ENCODE measurements at places on chromosomes 2 and 18. TPM values are rescaled to one million over a fixed set of nuclear protein-coding genes. Genes with fewer than 3 reads are reported as not detected.

AGXT gene
- total RNA-seq, result not detected

IL1A gene
- 9.4 TPM for total RNA-seq

ZNF532 gene
- 1.0 TPM for total RNA-seq

DNA sequence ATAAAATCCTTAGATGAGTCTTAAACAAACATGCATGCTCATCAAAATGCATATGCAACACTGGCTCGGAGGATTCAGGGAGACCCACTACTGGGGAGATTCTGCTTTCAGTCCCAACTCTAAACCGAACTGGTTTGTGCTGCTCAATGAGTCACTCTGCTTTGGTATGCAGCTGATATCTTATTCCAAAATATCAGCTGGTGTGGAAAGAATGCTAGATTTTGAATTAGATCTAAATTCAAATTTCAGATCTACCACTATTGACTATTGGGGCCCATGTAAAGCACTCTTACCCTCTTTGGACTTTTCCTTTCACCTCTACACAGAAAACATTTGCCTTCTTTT lies 39.2 kb upstream of the TTN start:
- DNase-seq, result no peak
- no peaks in the 10 kb centered on the region for H3K36me3 ChIP-seq
- H3K4me1 ChIP-seq, result no peaks in the 10 kb centered on the region
- H3K4me3 ChIP-seq, result no peak overlapping the region

DNA sequence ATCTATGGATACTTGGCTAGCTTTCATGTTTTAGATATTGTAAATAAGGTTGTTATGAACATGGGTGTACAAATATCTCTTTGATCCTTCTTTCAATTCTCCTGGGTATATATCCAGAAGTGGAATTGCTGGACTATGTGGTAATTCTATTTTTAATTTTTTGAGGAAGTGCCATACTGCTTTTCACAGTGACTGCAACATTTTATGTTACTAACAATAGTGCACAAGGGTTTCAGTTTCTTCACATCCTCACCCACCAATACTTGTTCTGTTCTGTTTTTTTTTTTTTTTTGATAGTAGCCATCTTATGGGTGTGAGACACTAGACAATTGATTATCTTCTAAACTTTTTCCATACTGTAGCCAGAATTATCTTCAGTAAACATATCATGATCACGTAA lies 17.3 kb upstream of the NEUROD1 start:
- no peak overlapping the region for H3K4me3 ChIP-seq
- DNase-seq, result no peak
- H3K27ac ChIP-seq, result no peak overlapping the region

GRCh38 chr2:107091163-107091864 lies 205.3 kb upstream of the ST6GAL2 start:
- no peak overlapping the region for H3K27ac ChIP-seq
- no peaks in the 10 kb centered on the region for H3K36me3 ChIP-seq
- no peak overlapping the region for H3K4me3 ChIP-seq
- no peaks in the 10 kb centered on the region for H3K27me3 ChIP-seq

DNA sequence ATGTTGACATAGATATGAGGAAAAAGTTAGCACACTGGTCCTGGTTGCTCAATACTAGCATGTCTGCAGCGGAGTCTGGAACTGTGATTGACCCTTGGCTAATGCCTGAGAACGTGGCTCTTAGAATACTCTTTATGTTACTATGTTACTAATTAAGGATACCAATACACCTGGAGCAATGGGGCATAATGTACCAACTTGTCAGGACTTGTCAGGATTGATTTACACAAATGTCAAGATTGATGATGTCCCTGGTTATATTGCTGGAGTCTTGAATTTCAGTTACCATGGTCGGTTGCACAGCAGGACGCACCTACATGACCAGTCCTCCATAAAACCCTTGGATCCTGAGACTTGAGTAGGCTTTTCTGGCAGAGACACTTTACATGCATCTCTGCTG lies 810.9 kb downstream of the CPS1 start:
- H3K27ac ChIP-seq, result no peak overlapping the region
- no peaks in the 10 kb centered on the region for H3K4me1 ChIP-seq
- DNase-seq, result no peak
- H3K4me3 ChIP-seq, result no peak overlapping the region
- no peaks in the 10 kb centered on the region for H3K27me3 ChIP-seq

PAX8 gene
- 0.45 TPM for total RNA-seq

DNA sequence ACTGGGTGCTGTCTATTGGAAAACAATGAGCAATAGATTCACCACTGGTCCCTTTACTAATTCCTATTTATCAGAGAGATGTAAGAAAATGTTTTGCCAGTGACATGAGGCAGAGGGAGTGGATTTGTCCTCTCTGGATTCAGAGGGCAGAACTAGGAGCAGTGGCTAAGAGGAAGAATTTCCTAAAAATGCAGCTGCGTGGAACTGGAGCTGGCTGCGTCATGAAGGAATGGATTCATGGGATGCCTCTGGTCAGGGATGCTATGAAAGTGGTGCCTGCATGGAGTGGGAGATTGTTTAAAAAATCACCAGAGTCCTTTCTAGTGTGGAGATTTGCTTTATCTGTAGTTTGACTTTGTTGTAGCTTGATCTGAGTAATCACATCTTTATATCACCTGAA lies 78.3 kb downstream of the ARHGEF33 start:
- no peaks in the 10 kb centered on the region for H3K36me3 ChIP-seq
- H3K4me3 ChIP-seq, result no peak overlapping the region
- H3K27ac ChIP-seq, result no peak overlapping the region
- H3K4me1 ChIP-seq, result no peaks in the 10 kb centered on the region
- DNase-seq, result no peak
- H3K27me3 ChIP-seq, result peaks cover 3% of the 10 kb centered on the region

MC2R gene
- total RNA-seq, result not detected

DNA sequence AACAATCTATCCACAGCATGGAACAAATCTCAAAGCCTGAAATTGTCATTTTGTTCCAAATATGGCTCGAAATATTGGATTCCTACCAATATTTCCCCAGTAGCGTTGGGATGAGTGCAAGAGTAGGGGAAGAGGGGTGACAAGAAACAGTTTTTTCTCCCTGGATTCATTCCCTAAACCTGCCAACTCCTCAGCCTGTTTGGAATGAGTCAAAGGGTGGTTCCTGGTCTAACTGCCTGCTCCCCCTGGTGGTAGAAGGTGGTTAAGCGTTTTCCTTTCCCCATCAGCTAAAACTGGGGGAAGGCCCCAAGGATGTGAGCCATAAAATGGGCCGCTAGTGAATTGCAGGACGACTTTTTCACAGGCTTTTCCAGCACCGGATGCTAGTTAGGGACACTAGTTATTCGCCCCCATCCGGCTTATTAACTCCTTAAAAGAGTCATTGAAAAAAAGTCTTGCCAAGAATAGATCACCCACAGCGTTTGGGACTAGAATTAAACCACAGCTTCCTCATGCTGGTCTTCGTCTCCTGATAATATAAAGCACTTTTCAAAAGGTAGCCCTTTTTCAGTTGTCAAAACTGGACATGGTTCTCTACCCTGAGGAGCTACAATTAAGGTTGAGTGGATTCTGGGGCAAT lies 72.5 kb downstream of the DHRS9 start:
- H3K27ac ChIP-seq, result no peak overlapping the region
- no peaks in the 10 kb centered on the region for H3K4me1 ChIP-seq
- no peak overlapping the region for H3K4me3 ChIP-seq
- peaks cover 2% of the 10 kb centered on the region for H3K27me3 ChIP-seq
- DNase-seq, result peak; percentile 88

STON1 gene
- 1.3 TPM for total RNA-seq

SULT1C3 gene
- not detected for total RNA-seq

LRRTM4 gene
- not detected for total RNA-seq

DNA sequence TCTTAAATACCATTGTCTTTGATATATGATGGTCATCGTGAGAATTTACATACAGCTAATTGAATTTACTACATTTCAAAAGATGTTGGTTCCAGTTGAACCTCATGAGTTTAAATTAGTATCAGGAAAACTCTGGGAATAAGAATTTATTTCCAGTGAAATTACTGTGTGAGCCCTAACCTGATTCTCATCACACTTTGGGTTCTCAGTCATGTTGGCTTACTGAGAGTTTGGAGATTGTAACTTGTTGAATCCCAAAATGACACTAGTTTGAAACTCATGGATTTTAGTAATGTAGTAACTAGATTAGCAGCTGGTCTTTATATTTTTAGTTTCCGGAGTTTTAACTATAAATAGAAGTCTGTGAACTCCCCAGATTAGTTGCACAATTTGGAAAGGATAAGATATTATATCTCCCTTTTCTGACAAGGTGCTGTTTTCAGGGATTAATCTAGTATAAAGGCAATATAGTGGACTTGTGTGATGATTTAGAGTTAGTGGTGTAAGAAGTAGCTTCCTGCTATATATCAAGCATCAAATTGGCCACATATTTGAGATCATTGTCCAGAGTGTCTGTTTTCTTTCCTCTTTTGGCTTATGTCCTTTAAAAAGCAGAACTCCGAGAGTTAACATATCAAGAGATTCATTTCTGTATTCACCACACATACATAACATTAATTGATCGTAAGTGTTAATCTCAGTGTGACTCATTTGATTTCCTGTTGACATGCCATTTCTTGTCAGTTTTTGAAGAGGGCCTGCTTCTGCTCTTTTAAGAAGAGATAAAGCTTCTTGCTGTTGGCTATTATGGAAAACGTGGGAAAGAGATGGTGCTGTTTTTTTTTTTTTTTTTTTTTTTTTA lies 15.7 kb downstream of the NDUFV2 start:
- DNase-seq, result no peak
- H3K27ac ChIP-seq, result peak overlapping the region; percentile 99
- peaks cover 53% of the 10 kb centered on the region for H3K36me3 ChIP-seq

GPAT2 gene
- 20.4 TPM for total RNA-seq

DNA sequence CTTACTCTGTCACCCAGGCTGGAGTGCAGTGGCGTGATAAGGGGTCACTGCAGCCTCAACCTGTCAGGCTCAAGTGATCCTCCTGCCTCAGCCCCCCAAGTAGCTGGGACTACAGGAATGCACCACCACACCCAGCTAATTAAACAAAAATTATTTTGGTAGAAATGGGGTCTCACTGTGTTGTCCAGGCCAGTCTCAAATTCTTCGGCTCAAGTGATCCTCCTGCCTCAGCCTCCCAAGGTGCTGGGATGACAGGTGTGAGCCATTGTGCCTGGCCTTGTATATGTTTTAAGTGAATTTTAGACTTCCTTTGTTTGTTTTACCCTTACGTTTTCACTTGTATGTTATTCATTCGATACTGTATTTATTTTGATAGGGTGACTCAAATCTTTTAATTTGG lies 34.7 kb upstream of the ITSN2 start:
- H3K27ac ChIP-seq, result no peak overlapping the region
- H3K4me1 ChIP-seq, result no peaks in the 10 kb centered on the region
- H3K27me3 ChIP-seq, result peaks cover 5% of the 10 kb centered on the region
- H3K36me3 ChIP-seq, result no peaks in the 10 kb centered on the region

- no peaks in the 10 kb centered on the region for H3K4me1 ChIP-seq
- peaks cover 2% of the 10 kb centered on the region for H3K27me3 ChIP-seq
- H3K27ac ChIP-seq, result no peak overlapping the region
- no peaks in the 10 kb centered on the region for H3K36me3 ChIP-seq
- no peak for DNase-seq
Observed at GRCh38 chr2:206328974-206329373, 54.5 kb downstream of the ZDBF2 start.

DNA sequence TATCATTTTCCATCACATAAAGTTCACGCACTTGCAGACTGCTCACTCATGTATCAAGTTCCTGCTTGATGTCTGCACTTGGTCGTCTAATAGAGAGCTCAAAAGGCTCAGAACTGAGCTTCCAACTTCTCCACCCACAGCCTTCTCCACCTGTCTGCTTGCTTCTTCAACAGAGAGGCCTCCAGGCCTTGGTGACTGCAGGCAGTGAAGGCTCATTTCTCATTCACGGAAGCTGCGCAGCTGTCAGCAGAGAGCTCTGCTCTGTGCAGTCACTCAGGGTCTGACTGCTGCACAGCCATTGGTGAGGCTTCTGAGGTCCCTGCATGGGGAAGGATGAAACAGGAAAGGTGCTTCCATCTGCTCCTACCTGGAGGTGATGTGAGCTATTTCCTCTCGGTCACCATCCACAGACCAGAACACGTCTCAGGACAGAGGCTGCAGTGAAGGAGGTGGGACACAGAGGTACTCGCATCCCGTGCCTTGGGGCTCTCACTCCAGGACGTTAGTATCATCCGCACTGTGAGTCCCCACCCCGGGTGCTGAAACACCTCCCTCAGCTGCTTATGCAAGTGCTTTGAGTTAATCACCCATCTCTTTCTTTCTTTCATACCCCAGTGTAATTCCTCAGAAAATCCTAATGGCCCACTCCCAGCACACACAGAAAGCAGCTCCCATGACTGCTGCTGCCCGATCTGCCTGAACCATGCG lies 126.2 kb downstream of the TMEM18 start:
- H3K4me3 ChIP-seq, result no peak overlapping the region
- no peaks in the 10 kb centered on the region for H3K36me3 ChIP-seq
- H3K27ac ChIP-seq, result no peak overlapping the region
- H3K4me1 ChIP-seq, result no peaks in the 10 kb centered on the region
- DNase-seq, result peak; percentile 53

DNA sequence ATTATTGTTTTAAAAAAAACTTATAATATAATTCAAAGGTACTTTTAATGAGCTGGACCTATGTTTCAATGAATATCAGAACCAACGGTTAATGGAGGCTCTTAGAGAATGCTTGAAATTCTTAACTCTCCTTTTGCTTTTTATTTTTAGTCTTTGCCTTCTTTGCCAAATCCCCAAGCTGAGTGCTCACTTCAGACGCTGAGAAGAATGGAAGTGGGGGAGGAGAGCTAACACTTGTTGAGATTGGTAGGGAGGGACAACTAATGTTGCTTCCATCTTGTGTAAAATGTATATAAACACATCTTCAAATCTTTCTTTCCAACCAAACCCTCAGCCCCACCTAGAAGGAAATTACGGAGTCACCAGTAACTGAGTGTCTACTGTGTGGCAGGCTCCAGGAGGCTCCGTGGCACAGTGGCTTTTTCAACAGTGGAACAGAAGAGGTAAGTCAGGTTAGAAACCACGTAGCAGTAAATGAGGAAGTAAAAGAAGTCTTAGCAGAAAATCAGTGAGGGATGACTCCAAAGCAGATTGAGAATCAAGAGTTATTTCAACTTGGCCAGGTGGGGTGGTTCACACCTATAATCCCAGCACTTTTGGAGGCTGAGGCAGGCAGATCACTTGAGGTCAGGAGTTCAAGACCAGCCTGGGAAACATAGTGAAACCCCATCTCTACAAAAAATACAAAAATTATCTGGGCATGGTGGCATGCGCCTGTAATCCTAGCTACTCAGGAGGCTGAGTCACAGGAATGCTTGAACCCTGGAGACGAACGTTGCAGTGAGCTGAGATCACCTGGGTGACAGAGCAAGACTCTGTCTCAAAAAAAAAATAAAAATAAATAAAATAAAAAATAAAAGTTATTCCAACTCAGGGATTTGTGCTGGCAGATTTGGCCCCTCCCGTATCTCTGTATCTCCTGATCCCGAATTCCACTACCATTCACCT lies 45.0 kb upstream of the CREB1 start:
- DNase-seq, result no peak
- H3K4me1 ChIP-seq, result peaks cover 7% of the 10 kb centered on the region
- H3K27ac ChIP-seq, result no peak overlapping the region
- no peaks in the 10 kb centered on the region for H3K27me3 ChIP-seq
- no peak overlapping the region for H3K4me3 ChIP-seq
- no peaks in the 10 kb centered on the region for H3K36me3 ChIP-seq

CCDC150 gene
- total RNA-seq, result 18.2 TPM

RGPD5 gene
- total RNA-seq, result 29.7 TPM

LIMS3 gene
- not detected for total RNA-seq

UGT1A3 gene
- not detected for total RNA-seq

CYTIP gene
- 321 TPM for total RNA-seq

ZSWIM2 gene
- not detected for total RNA-seq

GRCh38 chr18:29123706-29124530 lies 947.0 kb upstream of the CDH2 start:
- DNase-seq, result no peak
- no peak overlapping the region for H3K4me3 ChIP-seq
- no peaks in the 10 kb centered on the region for H3K4me1 ChIP-seq
- no peaks in the 10 kb centered on the region for H3K27me3 ChIP-seq

NLRC4 gene
- 0.19 TPM for total RNA-seq

Data from activated CD4-positive, alpha-beta T cell treated with anti-CD3 and anti-CD28 coated beads, Interleukin-2, amount 10 ng/mL, durations not matched to agents 24 days and 14 days (primary cell).